ENCODE measurements at places on chromosomes 7 and 10. TPM values are rescaled to one million over a fixed set of nuclear protein-coding genes. Genes with fewer than 3 reads are reported as not detected.

The PRSS37 gene
- not detected for total RNA-seq

The WNT8B gene
- not detected for total RNA-seq

The CASD1 gene
- total RNA-seq, result 14.2 TPM

The NPY gene
- not detected for total RNA-seq

The SEMA4G gene
- total RNA-seq, result 1.8 TPM

The C10orf67 gene
- total RNA-seq, result under 0.01 TPM

The MLXIPL gene
- total RNA-seq, result 0.51 TPM

The PRRT4 gene
- total RNA-seq, result under 0.01 TPM

The LMTK2 gene
- 6.9 TPM for total RNA-seq

The VPS37D gene
- total RNA-seq, result 6.2 TPM

The SEMA3C gene
- total RNA-seq, result 203 TPM

The SH2D4B gene
- not detected for total RNA-seq
